ENCODE measurements at places on chromosomes 1 and 21.
A peak's percentile ranks its signal among the peaks of the same experiment; 100 is the strongest.

GRCh38 chr1:19957779-19958178 lies 21.6 kb downstream of the PLA2G2A start:
- no peak for DNase-seq

DNA sequence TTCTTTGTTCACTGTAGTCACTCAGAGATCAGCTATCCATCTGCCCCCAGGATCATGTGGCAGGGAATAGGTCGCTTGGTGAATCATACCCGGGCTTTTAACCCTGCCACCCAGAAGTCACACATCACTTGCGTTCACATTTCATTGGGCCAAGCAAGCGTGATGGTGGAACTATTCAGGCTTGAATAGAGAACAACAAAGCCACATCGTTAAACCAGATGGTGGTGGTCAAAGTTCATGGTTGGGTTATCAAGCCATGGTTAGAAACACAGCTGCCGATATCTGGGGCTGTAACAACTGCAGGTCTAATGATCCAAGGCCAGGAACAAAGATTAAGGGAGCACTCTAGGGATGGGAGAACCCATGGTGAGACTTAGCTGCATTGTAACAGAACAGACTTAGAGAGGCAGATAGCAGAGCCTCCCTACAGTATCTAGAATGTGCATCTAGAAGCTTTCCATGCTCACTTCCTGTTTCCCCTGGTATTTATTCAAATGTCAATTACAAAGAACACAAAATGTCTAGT lies 40.0 kb upstream of the PTPRC start:
- DNase-seq = no peak

GRCh38 chr1:48679859-48680258 lies 96.8 kb downstream of the BEND5 start:
- DNase-seq = no peak

DNA sequence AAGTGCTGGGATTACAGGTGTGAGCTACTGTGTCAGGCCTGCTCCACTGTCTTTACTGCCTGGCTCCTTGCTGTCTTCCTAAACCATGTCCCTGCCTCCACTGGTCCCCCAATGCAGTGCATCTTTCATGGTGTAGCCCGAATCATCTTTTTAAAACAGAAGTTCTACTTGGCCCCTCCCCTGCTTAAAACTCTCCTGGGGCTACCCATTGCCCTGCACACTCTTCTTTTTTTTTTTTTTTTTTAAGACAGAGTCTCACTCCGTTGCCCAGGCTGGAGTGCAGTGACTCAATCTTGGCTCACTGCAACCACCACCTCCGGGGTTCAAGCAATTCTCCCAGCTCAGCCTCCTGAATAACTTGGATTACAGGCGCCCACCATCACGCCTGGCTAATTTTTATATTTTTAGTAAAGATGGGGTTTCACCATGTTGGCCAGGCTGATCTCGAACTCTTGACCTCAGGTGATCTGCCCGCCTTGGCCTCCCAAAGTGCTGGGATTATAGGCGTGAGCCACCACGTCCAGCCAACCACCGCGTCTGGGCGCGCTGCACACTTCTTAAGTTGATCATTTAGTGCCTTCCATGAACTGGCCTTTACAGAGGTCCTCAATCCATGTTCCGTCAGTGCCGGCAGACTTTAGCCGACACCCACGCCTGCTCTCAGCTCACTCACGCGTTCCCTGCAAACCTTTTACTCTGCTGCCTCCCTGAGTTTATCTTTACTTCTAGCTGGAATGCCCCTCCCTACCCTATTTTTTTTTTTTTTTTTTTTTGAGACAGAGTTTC lies 2.4 kb downstream of the FCN3 start:
- DNase-seq = no peak

- no peak for DNase-seq
Observed at GRCh38 chr1:211328084-211328694, 1.6 kb downstream of the TRAF5 start.

- DNase-seq = no peak
Observed at GRCh38 chr1:76919085-76919484, 51.8 kb downstream of the ST6GALNAC5 start.

DNA sequence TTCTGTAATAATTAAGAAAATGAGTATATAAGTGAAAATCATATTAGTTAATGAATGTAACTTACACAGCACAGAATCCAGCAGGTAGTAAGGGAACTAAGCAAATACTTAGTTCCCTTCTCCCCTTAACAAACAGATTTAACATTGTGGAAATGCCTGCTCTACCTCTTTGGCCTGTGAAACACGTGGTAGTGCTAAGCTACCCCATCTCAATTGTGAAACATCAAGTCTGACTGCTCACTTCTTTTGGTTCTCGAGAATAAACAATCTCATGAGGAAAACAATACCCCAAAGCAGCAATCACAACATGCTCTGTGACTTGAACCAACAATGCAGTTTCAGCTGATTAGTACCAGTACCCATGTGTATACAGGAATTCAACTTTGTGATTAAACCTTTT lies 4.7 kb downstream of the MYSM1 start:
- no peak for DNase-seq

GRCh38 chr21:14675774-14676530 lies 129.8 kb upstream of the SAMSN1 start:
- no peak for DNase-seq

DNA sequence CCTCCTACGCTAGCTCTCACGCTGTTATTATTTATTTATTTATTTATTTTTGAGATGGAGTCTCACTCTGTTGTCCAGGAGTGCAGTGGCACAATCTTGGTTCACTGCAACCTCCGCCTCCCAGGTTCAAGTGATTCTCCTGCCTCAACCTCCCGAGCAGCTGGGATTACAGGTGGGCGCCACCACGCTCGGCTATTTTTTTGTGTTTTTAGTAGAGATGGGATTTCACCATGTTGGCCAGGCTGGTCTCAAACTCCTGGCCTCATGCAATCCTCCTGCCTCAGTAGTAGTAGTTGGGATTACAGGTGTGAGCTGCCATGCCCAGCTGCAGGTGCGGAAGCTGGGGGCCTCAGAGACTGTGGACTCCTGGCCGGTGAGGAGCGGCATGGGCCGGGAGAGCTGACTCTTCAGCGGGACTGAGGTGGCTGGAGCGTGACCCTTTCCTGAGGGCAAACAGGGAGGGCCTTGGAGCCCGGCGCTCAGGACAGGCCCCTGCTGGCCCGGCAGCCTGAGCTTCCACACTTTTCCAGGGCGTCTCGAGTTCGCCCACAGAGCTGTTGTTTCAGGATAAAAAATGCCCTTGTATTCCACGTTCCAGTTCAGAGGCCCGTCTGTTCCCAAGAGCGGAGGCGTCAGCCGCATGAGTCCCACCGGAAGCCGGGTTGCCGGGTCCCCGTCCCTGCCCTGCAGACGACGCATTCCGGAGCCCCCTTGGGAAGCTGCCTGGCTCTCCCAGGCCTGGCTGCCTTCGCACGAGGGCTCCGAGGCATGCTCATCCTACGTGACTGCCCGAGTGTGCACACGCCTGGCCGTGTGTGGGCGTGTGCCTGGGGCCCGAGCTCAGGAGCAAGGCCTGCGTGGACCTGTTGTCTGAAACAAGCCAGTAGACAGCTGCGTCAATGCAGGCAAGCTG lies 126.2 kb downstream of the SIK1 start:
- DNase-seq = peak; percentile 64

- no peak for DNase-seq
Observed at GRCh38 chr1:207991583-207992026, 80.7 kb upstream of the CD34 start.

- no peak for DNase-seq
Observed at GRCh38 chr1:90957497-90957896, 64.3 kb downstream of the ZNF644 start.

- DNase-seq = no peak
Observed at GRCh38 chr21:39182484-39183271, 573 bp downstream of the PSMG1 start.

- DNase-seq = no peak
Observed at GRCh38 chr1:39142401-39143060, 62.0 kb upstream of the MACF1 start.

- peak; percentile 95 for DNase-seq
Observed at GRCh38 chr21:36989699-36990507, 16.6 kb upstream of the RIPPLY3 start.

DNA sequence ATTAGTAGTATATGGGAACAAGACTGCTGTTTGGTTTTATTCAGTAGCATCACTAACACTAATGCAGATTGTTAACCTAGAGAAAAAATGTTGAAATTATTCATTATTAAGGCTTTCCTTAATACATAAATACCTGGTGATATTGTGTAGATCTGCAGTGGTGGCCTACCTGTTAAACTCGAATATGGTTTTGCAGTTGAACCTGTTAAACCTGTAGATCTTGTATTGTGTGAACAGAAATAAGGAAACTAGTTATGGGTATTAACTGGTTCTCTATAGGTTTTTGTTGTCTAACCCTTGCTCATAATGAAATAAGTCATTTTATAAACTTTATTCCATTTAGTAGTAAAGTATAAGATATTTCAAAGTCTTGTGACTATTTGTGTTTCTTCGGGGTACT lies 23.9 kb downstream of the PKN2 start:
- no peak for DNase-seq

GRCh38 chr1:151504759-151505158 lies 6.4 kb upstream of the CGN start:
- DNase-seq = no peak

DNA sequence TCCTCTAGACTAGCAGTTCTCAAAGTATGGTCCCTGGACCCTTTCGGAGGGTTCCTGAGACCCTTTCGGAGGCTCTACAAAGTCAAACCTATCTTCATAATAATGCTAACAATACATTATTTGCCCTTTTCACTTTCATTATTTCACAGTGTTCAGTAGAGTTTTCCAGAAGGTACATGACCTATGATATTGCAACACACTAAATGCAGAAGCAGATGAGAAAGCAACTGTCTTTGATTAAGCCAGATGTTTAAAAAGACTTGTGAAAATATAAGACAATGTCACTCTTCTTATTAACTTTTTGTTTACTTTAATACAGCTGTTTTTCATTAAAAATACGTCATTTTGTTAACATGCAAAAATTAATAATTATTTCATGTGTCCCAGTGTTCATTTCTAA lies 5.8 kb downstream of the KCNJ10 start:
- DNase-seq = no peak

- DNase-seq = no peak
Observed at GRCh38 chr1:94560333-94560732, 18.8 kb upstream of the F3 start.

DNA sequence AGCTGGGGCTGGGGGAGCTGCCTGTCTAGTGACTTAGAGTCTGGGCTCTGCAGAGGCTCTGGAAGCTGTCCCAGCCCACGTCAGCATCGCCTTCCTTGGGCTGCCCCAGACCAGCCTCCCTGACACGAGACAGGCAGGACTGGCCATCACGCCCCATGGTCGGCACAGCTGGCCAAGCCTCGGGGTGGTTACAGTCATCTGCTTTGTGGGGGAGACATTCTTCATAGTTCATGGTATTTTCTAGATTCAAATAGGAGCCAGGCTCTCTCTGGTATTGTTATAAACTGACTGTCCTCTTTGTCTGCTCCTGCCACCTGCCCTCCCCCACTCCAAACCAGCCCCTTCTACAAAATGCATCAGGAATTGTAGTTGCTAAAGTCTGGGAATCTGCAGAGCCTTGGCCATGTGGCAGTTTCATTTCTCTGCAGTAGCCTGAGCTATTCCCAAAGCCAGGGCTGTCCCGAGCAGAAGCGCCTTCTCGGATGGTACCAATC lies 29.4 kb downstream of the OLFML2B start:
- peak; percentile 73 for DNase-seq

DNA sequence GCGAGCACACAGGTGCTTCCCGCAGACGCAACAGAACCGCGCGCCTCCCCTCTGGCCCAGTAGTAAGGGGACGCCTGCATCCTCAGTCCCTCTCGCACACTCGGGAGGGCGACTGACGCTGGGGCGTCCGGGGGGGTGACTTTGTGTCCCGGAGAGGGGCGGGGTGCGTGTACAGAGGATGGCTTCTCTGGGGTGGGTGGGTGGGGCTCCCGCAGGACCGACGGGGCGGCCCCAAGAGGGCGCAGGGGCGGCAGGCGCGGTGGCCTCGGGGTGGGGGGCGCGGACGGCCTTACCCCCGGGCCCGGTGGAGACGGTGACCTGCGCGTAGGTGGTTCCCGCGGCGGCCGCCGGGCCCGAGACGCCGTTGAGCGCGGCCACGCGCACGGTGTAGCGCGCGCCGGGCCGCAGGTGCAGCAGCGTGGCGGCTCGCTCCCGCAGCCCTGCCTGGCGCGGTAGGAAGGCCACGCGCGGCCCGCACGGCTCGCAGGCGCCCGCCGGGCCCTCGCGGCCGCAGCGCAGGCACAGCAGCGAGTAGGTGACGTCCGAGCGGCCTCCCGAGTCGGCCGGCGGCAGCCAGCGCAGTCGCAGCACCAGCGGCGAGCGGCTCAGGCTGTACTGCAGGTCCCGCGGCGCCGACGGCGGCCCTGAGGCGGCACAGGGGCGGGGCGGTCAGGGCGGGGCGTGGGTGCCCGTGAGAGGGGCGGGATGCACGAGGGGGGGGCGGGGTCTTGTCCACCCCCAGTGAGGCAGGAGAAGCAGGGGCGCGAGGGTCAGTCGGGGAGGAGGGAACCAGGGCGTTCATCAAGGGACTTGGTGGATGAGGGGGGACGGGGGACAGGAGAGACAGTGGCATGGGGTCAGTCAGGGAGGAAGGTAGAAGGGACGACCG lies 12.1 kb downstream of the EPHA10 start:
- no peak for DNase-seq

DNA sequence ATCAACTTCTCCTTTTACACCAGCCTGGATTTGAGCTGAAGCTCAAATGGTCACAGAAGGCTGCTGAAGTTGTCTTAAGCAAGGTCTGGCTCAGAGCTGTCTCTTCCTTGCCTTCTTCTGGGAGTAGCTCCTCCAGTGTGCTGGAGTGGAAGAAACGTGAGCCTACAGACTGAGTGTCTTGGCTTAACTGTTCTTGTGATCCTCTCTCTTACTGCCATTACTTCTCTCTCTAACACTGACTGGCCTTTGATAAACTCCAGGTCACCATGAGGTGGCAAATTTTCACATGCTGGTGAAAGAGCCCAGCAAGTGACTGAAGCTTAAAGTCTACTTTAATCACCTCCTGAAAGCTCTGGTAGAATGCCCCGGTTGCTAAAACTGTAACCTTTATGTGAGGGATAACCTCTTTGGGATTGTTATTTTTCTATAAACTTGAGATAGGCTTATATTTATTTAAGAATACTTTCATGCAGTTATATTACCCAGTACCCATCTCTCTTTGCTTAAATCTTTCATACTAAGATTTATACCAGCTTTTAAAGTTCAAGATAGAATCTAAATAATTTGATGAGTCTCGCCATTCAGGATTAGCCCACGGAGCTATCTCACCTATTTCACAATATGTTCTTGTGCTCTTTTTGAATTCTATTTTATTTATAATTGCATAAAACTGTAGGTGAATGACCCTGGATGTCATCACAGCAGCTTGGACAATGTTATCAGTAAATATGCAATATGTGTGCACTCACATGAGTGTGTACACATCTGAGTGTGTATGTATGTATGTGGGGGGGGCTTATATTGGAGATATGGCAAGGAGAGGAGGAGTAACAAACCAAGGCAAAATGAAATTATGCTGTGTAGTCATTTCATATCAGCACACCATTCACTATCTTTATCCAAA lies 924.0 kb downstream of the LTN1 start:
- DNase-seq = no peak

GRCh38 chr21:28640326-28640725 lies 352.4 kb downstream of the LTN1 start:
- DNase-seq = no peak

- no peak for DNase-seq
Observed at GRCh38 chr1:108042610-108043009, 77.6 kb upstream of the VAV3 start.

- DNase-seq = no peak
Observed at GRCh38 chr1:228408869-228409805, 2.5 kb upstream of the TRIM11 start.

All from left hindlimb (tissue), 1 donor.